T47D (cell line): ENCODE measurements at places on chromosomes 5 and 9.

GRCh38 chr5:150585781-150586341 lies 54.6 kb upstream of the SYNPO start:
- DNase-seq = no peak

DNA sequence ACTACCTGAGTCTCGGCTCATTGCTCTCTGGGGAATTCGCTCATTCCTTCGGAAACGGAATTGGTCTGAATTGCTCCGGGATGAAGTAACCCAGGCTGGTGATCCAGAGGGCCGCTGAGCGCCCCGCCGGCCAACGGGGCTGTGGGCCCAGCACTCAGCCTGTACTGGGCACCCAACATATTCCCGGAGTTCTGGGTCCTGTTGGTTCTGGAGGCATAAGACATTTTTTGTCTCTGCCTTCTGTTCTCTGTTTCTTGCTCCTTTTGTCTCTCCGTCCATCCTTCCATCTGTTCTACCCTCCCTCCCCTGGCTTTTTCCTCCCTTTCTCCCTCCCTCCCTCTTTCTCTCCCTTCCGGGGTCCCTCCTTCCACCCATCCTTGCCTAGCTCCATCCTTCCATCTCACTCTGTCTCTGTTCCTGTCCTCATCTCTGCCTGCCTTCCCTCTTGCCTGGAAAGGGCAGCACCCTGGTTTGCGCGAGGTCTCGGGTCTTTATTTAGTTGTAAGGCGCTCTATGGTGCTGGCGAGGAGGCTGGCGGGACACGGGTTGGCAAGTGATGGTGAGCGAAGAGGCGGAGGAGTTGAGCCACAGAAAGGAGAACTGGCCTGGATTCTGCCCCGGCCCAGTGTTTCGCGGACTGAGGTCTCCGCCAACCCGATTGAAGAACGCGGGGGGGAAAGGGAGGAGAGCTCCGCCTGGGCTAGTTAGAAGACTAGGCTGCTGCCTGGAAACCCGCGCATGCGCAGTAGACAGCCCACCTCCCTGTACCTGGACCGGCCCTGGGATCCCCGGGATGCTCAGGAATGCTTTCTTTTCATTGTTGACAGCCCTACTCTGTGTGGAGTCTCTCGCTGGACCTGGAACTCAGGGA lies 1468.0 kb downstream of the FOXD4L5 start:
- DNase-seq = peak; percentile 97

DNA sequence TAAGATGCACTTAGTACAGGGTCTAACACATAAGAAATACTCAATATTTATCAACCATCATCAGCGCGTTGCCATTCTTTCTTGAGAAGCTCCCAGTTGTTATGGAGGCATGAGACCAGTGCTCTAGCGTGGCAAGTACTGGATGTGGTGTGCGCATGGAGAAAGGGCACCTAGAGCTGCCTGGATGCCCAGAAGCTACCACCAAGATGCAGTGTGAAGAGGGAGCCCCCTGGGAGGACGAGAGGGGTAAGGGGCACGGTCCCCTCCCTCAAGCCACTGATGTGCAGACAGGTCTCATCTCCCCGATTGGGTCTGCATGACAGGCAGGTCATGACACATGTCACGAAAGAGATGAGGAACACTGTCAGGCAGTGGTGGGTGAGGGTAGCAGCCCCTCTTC lies 127.7 kb upstream of the CXCL14 start:
- DNase-seq = no peak

GRCh38 chr5:127941646-127942045 lies 141.9 kb upstream of the SLC12A2 start:
- no peak for DNase-seq

- DNase-seq = no peak
Measured at GRCh38 chr9:29044959-29045358, 1471.7 kb upstream of the C9orf72 start.

GRCh38 chr5:116320486-116320885 lies 235.7 kb downstream of the COMMD10 start:
- no peak for DNase-seq
